AG04450 (cell line): ENCODE measurements at places on chromosomes 16 and 17. TPM values are rescaled to one million over a fixed set of nuclear protein-coding genes. Genes with fewer than 3 reads are reported as not detected.
A peak's percentile ranks its signal among the peaks of the same experiment; 100 is the strongest.

DNA sequence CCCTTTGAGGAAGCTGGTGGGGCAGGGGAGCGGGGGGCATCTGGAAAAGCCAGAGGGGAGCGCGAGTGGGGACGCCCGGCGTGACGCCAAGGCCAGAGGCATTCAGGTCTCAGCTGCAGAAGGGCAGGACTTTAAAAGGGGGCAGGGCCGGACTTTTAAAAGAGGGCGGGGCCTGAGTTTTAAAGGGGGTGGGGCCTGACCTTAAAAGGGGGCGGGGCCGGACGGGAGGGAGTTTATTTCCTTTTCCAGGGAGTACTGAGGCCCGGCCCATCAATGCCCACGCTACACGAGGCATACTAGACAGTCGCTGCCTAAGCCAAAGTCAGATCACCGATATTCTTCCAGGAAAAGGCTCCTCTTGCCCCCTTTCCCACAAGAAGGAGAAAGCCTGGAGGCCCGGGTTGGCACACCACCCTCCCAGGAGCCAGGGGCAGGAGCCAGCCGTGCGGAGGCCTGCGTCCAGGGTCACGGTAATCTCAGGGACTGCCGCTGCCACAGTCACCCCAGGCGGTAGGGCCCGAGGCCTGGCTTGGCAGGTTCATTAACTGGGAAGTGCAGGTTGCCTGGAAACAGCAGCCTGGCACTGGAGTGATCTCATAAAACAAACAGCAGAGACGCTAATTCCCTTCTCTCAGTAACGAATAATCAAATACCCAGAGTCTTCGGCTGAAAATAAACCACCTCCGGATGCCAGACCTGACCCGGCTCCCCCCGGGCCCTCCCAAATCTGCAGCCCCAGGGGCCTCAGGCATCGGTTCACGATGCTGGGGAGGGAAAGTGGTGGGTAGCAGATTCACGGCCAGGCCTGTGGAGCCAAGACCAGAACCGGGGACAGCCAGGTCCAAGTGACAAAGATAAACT lies 90.7 kb downstream of the TIMM22 start:
- DNase-seq = no peak

Gene PRSS53
- polyA plus RNA-seq = 0.67 and 0.79 TPM in 2 replicates

DNA sequence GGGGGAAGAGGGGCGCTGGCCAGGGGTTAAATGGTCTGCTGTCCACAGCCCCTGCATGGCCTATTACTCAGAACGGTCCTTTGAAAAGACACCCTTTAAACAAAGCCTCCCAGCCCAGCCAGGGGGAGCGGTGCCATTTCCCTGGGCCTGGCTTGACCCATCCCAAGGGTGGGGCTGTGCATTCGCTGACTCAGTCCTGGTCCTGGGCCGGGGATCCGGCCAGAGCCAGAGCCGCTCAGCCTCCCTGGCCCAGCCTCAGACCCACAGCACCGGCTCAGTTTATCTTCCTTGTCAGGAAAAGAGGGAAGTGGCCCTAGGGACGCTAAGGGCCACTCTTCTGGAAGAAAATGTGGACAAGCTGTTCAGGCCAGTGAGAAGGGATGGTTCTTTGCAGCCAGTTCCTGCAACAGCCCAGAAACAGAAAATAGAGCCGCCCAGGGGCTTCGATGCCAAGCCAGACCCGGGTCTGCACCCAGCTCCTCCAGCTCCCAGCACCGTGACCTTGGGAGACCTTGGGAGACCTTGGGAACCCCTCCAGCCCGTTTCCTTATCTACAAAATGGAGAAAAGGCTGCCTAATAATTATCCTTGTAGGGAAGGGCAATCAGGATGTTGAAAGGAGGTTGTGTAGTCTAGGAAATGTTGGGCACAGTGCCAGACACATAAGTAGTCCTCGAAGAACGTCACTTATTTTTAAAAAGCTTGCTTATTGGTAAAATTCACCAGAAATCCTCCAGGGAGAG lies 82.5 kb downstream of the ZDHHC7 start:
- no peak for DNase-seq

Gene PRKCB
- polyA plus RNA-seq = not detected in 2 replicates

DNA sequence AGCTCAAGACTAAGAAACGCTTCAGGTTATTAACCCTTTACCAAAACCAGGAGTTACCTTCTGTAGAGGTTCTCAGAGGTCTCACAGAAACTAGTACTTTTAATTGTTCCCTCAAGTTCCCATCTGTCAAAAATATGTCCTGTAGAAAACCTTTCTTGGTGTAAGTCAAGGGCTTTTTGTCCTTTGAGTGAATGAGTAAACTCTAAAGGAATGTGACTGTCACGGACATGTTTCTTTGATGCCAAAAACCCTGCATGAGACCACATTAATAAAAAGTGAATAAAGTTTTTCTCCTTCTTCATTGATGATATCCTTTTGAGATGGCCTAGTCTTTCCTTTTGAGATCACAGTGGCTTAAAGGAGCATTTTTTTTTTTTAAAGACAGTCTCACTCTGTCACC lies 102.9 kb downstream of the NLK start:
- DNase-seq = no peak

Gene RPS2
- polyA plus RNA-seq = 2,494 and 4,570 TPM in 2 replicates

DNA sequence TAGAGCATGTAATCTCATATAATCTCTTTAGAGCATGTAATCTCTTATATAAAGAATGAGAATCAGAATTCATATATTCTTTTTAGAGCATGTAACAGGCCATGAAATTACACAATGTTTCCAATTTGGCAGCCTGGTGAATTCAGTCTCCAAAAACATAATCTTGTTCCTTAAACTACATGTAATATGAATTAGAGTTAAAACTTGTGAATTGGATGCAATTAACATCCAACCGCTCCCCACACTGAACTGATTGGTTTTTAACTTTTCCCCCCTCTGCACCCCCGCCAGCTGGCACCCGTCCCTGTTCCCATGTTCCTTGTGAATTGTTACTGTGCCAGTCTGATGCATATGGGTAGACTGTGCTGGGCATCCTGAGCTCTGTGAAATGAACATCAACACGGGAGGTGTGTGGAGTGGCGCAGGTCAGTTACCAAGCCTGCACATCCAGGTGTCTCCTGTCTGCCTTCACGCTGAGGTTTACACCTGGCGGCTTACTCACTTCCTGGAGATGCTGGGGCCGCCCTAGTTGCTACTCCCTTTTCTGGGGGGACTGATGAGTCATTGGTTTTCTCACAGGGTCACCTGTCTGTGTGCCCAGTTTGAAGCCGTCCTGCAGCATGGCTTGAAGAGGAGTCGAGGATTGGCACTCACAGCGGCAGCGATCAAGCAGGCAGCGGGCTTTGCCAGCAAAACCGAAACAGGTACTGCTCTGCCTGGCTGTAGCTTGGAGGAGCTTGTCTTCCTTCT lies 50.4 kb downstream of the SNX29 start:
- DNase-seq = no peak

Gene UTS2R
- polyA plus RNA-seq = not detected in 2 replicates

Gene USP31
- polyA plus RNA-seq = 4.5 and 4.7 TPM in 2 replicates

- no peak for DNase-seq
Observed at GRCh38 chr17:67127925-67128324, 83.6 kb downstream of the CACNG1 start.

DNA sequence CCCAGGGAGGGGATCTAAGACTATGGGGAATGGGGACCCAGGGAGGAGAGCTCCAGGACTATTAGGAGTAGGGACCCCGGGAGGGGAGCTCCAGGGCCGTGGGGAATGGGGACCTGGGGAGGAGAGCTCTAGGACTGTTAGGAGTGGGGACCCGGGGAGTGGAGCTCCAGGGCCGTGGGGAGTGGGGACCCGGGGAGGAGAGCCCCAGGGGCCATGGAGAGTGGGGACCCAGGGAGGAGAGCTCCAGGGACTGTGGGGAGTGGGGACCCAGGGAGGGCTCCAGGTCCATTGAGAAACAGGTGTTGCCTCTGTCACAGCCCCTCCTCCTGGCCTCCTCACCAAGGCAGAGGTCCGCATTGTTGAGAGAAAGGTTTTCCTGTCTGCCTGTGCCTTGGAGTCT lies 16.0 kb downstream of the MPRIP start:
- no peak for DNase-seq

Gene INPP5K
- polyA plus RNA-seq = 23.8 and 25.9 TPM in 2 replicates

DNA sequence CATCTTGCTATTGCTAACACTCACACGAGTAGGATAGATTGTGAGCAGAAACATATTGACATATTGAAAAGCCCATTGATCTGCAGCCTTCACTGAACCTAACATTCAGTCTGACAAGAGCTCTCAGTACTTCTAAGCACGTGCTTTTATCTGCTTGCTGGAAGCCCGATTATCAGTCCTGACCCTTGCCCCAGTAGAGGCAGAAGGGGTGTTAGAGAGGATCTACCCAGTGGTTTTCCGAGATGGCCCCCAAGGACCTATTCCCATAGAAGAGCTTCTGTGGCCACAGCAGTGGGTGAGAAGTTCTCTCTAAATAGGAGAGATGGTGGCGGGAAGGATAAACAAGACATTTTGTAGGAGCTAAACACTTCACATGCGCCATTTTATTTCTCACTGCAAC lies 290.9 kb upstream of the MAF start:
- DNase-seq = no peak

DNA sequence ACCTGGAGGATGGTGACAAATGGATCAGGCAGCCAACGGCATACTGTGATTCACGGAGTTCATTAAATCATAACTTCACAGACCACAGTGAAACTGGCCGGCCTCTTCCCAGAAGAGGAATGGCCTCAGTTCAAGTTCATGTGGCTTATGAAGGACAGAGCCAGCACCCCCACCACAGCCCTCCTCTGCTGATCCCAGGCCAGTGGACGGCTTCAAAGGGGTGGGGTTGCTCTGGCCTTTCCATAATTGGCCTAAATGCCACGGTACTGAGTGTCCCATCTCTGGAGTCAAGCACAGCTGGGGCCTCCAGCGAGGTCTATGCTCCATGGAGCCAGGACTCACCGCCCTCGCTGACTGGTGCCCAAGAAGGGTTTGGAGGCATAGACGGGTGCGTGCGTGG lies 21.4 kb downstream of the GALNS start:
- no peak for DNase-seq

DNA sequence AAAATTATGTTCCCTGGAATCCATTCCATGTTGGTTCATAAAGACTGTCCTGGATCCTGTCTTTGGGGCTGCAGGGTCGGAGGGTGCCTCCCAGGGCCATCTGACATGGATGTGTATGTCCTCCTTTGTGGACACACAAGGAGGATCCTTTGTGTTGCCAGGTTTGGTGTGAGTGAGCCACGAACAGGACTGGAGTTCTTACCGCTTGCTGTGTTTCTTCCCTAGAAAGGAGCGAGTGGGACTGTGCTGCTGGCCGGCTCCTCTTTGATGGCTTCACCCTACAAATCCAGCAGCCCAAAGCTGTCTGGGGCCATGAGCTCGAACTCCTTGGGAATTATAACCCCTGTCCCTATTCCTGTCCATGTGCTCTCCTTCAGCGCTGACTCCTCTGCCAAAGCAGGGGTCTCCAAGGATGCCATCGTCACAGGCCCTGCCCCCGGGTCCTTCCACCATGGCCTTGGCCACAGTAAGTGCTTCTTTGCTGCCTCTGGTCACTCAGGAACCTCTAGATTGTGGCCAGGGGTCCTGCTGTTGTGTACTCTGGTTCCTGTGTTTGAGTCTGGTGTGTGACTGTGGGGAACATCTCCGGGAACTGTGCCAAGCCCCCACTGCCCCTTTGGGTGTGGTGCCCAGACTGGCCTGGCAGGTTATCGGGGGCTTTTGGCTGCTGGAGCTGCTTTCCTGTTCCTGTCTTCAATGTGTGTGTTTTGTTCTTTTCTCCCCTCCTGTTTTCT lies 29.5 kb downstream of the UBN1 start:
- no peak for DNase-seq

DNA sequence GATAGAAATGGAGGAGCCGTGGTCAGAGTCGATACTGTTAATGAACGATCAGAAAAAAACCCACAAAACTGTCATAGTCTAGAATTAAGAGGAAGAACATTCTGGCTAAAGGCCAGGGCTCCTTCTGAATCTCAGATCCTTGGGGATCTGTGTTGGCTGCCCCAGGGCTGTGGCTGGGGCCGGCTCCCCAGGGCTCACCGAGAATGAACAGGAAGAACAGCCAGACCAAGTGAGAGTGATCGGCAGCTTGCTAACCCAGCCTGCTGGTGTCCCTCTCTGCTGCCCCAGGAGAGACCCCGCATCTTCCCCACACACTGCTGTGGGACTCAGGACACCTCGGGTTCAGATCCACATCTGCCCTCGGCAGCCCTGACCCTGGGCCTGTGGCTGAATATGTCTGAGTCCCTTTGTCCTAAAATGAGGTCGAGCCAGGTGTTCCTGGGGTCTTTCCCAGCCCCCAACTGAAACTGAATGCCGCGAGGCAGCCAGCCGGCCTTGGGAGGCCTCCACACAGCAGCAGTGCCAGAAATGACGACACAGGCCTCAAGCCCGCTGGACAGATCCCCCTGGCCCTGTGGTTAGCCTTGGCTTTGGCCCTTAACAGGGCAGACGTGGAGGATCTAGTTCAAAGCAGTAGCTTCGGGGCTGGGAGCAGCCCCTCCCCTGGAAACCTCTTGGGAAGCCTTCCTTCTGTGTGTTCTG lies 23.9 kb upstream of the CLEC18A start:
- no peak for DNase-seq

DNA sequence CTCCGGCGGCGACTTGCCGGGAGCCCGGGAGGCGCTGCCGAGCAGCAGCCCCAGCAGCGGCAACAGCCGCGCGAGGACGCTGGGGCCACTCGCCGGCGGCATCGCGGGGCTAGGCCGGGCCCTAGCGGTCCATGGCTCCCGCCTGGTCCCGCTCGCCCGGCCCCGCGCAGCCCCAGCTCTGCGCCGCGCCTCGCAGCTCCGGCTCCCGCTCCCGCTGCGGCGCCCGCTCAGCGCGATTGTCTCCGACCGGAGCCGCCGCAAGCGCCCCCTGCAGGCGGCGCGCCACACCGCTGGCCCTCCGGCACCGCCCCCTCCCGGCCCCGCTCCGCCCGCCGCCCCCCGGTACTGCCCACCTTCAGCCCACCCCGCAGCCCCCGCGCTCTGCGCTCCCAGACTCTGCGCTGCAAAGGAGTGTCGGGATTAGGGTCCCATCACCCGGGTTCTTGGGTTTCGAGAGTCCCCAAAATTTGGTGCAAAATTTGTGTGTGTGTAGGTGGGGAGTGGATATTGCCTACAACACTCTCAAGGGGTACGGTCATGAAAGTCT lies at the start of gene FAM171A2:
TSS of gene FAM171A2 (minus strand) at position 241 of the 547 bp plus-strand sequence. CDS start at position 102, 139 bp downstream.
- DNase-seq = peak; percentile 20

DNA sequence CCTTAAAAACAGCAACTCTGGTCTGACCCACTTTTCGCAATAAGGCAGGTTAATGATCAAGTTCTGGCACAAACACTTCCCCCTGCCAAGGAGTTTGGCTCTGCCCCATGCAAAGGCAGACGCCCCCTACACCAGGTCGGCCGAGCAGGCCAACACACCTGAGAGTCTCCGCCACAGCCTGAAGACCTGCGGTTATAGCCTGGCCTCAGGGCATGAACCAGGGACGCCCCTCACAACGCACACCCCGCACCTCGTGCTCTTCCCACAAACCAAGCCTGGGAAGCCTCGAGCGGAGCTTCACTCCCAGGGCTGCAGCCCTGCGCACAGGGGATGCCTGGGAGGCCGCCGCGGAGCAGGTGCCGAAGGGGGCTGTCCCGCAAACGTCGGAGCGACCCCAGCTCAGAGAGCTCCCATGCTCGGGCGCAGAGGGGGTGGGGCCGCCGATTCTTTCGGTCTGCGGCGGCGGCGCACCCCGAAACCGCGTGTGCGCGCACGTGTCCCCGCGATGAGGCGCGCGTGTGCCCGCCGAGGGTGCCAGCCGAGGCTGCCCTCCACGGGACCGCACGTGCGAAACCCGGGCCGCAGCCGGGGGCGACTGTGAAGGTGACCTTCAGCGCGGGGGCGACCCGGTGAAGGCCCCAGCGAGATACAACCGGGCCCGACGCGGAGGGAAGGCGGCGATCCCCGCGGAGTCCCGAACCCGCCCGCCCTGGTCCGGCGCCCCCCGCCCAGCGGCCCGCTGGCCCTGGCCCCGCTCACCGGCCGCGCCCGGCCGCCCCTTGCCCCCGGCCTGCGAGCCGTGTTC lies 559 bp downstream of the CLUH start:
- DNase-seq = no peak

- DNase-seq = no peak
Observed at GRCh38 chr17:17942846-17943245, 29.4 kb downstream of the TOM1L2 start.

Gene GJD3
- polyA plus RNA-seq = 0.41 and 0.97 TPM in 2 replicates
